ENCODE measurements at places on chromosomes 7 and 10.

DNA sequence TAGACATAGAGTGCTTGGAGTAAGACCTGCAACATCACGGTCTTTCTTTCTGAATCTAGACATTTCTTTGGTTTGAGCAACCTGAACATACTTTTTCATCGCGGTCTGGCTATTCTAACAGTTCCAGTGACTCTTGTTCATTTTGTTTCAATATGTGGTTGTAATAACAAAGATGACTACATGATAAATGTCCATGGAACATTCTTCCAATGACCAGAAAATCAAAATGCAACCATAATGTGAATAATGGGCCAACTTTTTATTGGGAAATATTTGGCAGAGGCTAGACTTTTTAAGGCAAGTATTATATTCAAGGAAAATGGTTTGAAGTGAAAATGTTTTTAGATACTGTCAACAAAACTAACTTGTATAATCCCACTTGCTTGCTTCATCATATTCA lies 282.5 kb downstream of the INHBA start:
- no peak for DNase-seq

DNA sequence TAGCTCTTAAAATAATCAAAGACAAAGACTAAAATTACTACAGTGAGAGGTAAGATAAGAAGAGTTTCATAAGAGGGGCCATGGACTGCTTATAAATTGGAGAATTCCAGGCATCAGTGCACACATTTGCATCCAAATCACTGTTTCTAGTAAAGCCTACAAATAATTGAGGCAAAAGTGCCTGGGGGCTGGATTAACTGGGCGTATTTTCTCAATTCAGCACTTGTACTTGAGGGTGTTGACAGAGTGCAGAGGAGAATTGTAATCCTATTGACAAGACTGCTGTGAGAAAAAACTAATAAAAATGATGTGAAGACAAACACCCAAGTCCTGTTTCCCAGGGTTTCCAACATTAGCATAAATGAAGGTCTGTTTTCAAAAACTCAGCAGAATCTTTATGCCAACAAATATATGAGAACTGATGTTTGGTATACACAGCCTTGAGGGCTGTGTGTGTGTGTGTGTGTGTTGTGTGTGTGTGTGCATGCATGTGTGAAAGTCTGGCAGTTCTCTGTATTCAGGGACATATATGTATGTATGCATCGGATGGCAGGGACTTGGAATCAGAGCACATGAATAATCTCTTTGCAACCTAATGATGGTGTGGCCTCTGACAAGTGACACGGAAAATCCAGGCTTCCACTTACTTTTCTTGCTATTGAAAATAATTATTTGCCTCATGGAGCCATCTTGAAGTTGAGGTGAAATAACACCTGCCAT lies 182.1 kb upstream of the CDC14C start:
- DNase-seq, result no peak

GRCh38 chr10:47133871-47134570 lies 166.0 kb upstream of the GDF10 start:
- no peak for DNase-seq

DNA sequence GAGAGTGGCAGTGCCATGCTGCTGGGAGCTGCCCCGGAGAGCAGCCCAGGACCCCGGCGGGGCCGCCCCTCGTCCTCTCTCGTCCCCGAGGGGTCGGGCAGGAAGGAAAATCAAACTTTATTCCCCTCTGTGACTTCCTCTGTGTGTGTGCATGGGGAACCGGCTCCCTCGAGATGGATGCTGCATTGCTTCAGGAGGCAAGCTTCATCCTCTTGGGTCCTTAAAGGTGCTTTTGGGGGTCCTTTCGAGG lies 726 bp downstream of the MCU start:
- DNase-seq, result no peak

- no peak for DNase-seq
Observed at GRCh38 chr10:1932692-1933094, 195.4 kb upstream of the ADARB2 start.

- no peak for DNase-seq
Observed at GRCh38 chr7:82668676-82669075, 225.1 kb upstream of the CACNA2D1 start.

GRCh38 chr10:69918036-69918435 lies 116.3 kb downstream of the COL13A1 start:
- no peak for DNase-seq

DNA sequence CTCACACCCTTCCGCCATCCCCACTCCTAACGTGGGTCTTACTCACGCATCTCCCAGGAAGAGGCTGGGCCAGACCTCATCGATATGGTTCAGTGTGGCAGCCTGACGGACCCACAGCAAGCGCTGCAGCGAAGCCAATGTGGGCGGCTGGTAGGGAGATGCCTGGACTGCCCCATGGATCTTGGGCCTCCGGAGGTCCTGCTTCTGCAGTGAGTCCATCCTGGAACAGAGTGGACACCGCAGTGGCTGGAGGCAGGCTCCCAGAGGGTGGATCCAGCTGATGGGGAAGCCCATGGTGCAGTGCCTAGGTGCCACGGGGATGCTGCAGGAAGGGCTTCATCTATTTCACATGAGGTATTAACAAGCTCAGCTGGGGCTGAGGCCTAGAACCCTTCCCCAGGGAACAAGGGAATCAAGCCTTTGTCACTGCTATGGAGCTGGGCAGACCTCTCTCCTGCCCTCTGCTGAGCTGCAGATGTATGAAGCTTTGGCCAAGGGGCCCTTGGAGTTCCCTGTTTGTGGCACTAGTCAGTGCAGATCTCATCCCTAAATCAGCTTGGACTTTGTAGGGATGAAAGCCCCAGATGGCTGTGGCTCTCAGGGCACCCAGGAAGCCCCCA lies 13.7 kb upstream of the SAMD8 start:
- peak; percentile 16 for DNase-seq

GRCh38 chr7:66556549-66557213 lies 72.0 kb upstream of the KCTD7 start:
- DNase-seq, result no peak

DNA sequence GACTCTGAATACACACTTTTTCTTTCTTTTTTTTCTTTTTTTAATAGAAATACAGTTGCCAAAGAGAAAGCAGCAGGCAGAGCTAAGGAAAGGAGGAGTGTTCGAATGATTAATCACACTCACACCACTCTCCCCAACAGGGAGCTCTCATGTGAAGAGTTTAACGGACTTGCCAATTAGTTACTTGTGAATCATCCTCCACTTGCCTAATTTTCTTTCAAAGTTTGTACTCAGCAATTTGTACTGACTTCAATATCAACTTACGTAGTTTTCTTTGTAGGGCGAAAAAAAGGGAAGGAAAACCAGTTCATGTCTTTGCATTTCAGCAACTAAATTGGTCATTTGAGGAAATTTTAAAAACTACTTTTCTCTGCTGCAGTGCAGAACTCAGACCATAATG lies 109.2 kb downstream of the PIP4K2A start:
- no peak for DNase-seq

DNA sequence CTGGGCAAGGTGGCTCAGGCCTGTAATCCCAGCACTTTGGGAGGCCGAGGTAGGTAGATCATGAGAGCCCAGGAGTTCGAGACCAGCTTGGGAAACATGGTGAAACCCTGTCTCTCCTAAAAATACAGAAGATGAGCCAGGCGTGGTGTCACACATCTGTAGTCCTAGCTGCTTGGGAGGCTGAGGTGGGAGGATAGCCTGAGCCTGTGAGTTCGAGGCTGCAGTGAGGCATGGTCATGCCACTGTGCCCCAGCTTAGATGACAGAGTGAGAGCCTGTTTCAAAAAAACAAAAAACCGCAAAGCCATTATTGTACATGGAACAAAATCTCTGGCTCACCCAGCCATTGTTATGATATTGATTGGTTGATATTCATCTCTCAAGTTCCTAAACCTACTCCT lies 53.7 kb downstream of the KMT2E start:
- DNase-seq, result no peak

- DNase-seq, result no peak
Observed at GRCh38 chr7:158266426-158266816, 321.2 kb downstream of the PTPRN2 start.

DNA sequence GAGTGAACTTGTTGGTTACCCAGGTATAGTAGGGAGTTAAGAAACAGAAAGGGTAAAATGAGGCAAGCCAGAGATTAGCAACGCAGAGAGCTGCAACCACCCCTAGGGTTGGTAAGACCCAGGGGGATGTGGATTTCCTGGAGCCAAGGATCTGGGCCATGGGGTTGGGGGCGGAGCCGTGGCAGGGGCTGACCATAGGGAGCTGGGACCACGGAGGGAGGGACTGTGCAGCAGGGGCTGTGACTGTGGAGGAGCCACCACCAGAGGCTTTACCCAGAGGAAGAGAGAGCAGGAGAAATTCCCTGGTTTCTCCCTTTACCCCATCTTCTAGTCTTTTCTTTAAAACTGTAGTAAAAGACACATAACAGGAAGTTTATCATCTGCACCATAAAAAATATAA lies 58.6 kb upstream of the BAIAP2L1 start:
- no peak for DNase-seq

DNA sequence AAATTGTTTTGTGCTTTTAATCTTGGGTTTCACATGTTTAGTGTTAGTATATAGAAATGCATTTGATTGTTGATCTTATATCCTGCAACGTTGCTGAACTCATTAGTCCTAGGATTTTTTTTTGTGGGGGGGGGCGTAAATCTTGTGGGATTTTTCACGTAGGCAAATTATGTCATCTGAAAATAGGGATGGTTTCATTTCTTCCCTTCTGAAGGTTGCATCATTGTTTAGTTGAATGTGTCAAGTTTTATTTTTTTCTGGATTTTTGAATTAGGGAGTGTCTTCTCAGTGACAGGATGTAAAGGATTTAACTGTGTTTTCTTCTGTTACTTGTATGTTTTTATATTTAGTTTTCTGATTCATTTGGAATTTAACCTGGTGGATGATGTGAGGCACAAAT lies 26.7 kb downstream of the MKLN1 start:
- no peak for DNase-seq

DNA sequence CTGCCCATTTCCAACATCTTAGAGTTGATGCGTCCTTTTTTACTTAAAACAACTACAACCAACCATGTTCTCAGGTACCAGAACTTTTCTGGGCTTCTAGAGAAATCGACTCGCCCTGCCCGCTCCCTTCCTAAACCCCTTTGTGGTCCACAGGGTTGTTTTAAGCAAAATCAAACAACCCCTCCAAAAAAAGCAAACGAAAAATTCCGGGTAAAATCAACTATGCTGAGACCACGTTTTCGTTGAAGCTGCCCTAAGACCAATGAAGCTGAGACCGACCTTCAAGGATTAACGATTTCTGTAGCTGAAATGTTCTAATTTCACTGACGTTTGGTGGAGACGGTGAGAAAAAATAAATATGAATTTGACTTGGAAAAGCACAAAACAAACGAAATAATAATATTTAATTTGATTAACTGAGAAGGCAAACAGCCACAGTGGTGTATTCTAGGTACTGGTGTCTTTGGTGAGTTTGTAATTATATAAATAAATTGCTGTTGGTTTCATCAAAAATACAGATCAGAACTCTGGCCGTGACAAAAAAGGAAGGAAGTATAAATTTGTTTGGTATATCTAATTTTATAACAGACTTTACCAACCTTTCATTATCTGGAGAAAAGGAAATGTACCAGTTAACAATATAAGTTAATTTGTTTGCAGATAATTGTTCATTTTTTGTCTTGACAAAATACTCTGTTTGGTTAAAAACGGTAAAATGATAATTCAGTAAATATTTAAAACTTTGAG lies 4.7 kb upstream of the IGF2BP3 start:
- DNase-seq, result no peak

DNA sequence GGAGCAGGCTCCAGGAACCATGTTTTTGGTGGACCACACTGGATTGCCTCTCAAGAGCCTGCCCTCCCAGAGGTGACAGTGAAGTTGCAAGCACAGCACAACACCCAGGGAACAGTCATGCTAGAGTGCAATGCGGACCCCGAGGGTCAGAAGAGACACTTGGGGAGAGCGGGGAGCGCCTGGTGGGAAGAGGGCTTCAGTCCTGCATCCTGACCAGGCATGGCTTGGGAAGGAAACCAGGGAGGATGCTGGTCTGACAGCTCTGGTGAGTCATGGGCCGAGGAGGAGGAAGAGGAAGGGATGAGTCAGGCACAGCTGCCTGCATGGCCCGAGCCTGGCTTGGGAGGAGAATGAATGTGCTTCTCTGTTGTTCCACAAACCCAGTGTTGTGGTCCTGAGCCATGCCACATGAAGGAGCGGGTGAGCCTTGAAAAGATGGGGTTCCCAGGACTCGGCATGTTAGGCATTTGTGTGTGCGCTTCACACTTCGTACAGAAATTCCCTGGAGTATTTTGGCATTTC lies 29.5 kb upstream of the ANKRD2 start:
- no peak for DNase-seq

- DNase-seq, result no peak
Observed at GRCh38 chr10:34884272-34884952, 69.3 kb upstream of the PARD3 start.

- DNase-seq, result peak; percentile 30
Observed at GRCh38 chr10:86632009-86632800, 22.1 kb upstream of the OPN4 start.
